ENCODE measurements at places on chromosomes 6 and 20.
A peak's percentile ranks its signal among the peaks of the same experiment; 100 is the strongest.

DNA sequence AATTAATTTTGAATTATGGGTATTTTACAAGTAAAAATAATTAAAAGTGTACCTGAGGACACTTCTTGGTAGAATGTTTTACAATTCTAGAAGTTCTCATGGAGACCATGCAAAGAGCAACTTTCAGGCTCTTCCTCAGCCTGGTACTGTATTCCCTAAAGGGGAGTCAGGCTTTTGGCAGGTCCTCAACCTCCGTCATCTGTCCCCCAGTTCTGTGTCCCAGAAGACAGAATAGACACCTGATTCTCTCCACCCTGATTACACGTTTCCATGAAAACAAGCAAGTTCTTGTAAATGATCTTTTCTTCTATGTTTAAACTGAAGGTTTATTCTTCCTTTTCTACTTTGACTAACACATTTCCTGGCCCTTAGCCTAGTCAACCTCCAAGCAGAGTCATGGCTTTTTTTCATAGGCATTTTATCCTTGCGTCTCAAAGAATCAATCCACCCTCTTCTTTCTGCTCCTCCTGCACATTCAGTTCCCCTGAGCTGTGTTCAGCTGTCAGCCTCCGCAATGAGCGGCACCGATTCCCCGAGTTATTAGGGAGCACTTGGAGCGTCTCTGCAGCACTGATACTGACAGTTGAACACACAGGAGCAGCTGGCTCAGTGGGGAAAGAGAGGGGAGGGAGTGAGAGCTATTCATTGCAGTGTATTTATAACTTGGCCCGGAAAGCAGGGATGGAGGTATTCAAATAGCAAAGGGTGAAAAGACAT lies 1082.4 kb upstream of the MAP3K7 start:
- DNase-seq, result peak; percentile 71
- H3K27ac ChIP-seq, result peak overlapping the region; percentile 0
- H3K36me3 ChIP-seq, result no peaks in the 10 kb centered on the region
- peaks cover 10% of the 10 kb centered on the region for H3K4me1 ChIP-seq
- H3K4me3 ChIP-seq, result no peak overlapping the region
- H3K27me3 ChIP-seq, result no peaks in the 10 kb centered on the region

DNA sequence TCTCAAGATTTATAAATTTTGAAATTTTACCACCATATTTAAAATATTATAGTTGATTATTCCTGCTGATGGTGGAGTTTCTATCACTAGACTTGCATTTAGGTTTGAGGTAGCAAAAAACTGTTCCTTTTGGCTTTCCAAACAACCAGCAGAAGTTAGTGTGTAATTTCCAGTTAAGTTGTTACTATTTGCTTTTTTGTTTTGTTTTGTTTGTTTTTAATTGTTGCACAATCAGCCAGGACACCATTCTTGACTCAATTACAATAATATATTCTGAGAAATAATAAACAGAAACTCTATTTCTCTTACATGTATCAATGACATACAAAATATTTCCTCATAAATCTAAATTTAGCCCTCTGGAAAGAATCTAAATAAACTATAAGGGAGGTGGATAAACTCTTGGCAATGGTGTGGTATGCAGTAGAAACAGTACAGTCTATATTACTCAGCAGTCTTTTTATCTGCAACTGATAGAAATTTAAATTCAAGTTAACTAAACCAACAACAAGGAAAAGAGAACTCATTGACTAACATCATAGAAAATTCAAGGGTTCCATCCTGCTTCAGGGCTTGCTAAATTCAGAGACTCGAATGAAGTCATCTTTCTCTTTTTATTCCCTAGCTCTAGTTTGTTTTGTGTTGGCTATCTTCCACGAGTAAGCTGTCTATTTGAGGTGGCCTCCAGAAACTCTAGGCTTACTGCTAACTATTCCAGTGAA lies 19.4 kb upstream of the COL19A1 start:
- H3K36me3 ChIP-seq, result no peaks in the 10 kb centered on the region
- DNase-seq, result no peak
- H3K27me3 ChIP-seq, result no peaks in the 10 kb centered on the region
- no peak overlapping the region for H3K27ac ChIP-seq

DNA sequence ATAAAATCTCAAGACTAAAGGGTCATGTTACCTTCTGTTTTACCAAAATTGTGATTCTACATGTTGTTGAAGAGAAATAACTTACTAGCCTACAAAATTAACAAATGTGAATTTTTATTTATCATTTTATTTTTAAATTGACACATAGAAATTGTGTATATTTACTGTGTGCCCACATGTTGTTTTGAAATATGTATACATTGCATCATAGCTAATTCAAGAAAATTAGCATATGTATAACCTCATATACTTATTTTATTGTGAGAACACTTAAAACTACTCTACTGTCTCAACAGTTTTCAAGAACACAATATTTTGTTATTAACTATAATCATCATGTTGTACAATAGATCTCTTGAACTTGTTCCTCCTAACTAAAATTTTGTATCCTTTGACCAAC lies 177.8 kb downstream of the EPM2A start:
- no peak overlapping the region for H3K4me3 ChIP-seq
- peaks cover 5% of the 10 kb centered on the region for H3K4me1 ChIP-seq
- H3K36me3 ChIP-seq, result no peaks in the 10 kb centered on the region
- no peak overlapping the region for H3K27ac ChIP-seq
- DNase-seq, result no peak

DNA sequence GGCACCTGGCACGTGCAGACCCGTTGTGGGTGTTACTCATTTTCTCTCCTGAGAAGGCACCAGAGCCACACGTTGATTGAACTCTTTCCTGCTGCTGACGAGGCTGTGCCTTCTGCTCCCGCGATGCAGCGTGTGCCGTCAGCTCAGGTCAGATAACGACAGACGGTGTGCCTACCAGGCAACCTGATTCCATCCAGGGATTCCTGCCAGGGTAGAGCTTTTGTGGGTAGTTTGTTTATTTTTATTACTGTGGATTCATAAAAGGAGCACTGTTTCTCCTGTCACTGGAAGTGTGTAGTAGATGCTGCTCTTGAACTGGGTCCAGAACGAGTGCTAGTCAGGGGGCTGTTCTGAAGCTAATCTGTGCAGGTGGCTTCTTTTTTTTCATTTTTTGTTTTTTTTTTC lies 20.7 kb downstream of the PRPF6 start:
- no peaks in the 10 kb centered on the region for H3K27me3 ChIP-seq
- no peak for DNase-seq
- H3K36me3 ChIP-seq, result peaks cover 34% of the 10 kb centered on the region
- H3K4me1 ChIP-seq, result no peaks in the 10 kb centered on the region
- no peak overlapping the region for H3K4me3 ChIP-seq

DNA sequence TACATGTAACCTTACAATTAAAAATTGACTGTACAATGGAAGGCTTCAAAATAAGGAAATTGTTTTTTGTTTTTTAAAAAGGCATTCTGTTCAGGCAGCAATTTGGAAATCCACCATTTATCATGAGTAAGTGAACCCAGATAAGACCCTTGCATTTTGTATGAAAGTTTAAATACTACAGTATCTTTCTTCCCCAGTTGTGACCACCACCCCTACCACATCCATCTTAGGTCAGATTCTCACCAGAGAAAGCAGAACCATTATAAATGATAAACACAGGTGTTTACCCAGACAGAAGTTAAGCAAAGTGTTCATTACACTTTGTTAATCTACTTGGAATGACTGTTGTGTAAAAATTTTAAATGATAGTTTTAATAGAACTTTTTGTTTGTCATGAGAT lies 20.2 kb downstream of the SENP6 start:
- peaks cover 8% of the 10 kb centered on the region for H3K4me1 ChIP-seq
- no peaks in the 10 kb centered on the region for H3K27me3 ChIP-seq
- H3K4me3 ChIP-seq, result no peak overlapping the region
- peaks cover 21% of the 10 kb centered on the region for H3K36me3 ChIP-seq
- H3K27ac ChIP-seq, result no peak overlapping the region

Measured in cardiac muscle cell (in vitro differentiated cells and primary cell).